Cerebellar nuclear complex (tissue), 1 donor: ENCODE measurements at places on chromosomes 2 and 18.

GRCh38 chr2:878245-878930 is 72.3 kb upstream of the SNTG2 start:
- DNase-seq, result no peak

DNA sequence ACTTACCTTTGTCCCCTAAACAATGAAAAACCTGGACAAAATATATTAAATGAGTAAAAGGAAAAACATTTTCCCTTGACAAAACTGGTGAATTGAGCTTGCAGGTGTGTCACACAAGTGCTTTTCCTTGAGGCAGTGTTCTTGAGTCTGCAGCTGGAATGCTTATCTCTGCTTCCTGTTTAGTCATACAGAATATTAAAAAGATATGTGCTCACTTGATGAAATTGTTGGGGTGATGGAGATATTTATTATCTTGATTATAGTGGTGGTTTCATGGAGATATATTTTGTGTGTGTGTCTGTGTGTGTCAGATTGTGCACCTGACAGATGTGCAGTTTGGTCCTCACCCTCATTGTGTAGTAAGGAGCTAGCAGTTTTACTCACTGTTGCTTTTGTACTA is 3.3 kb downstream of the TAF1B start:
- DNase-seq, result no peak

- no peak for DNase-seq
These were observed 228.5 kb downstream of the GLI2 start for GRCh38 chr2:120963997-120964705.

- no peak for DNase-seq
These were observed 170.4 kb upstream of the MYCN start for GRCh38 chr2:15769676-15770547.

DNA sequence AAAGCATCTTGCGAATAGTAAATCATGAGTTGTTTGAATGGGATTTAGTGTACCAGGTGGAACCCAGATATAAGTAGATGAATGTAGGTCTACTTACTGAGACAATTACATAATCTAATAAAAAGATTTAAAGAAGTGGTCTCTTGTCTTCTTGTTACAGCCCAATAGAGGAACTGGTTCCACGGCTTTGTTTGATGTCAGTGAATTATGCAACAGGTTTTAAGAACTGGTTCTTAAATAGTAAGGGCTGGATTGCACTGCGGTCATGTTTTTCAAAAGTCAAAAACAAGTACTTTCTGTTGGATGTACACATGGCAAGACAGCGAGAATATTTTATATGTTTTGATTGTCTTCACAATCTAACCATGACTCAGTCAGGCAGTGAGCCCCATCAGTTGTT is 15.4 kb upstream of the SLC9A2 start:
- no peak for DNase-seq

DNA sequence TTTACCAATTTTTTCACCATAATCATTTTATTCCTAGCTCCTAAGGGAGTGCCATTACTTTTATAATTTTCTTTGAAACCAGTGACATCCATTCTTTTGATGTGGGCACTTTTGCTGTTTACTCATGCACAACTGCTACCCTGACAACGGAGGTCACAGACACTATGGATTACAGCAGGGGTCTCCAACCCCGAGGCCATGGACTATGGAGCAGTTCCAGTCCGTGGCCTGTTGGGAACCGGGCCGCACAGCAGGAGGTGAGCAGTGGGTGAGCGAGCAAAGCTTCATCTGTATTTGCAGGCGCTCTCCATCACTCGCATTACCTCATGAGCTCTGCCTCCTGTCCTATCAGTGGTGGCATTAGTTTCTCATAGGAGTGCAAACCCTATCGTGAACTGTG is 34.6 kb downstream of the PRPF40A start:
- DNase-seq, result no peak

GRCh38 chr2:216690853-216691741 is 4.3 kb downstream of the IGFBP5 start:
- DNase-seq, result peak; percentile 33
